ENCODE measurements at places on chromosomes 4 and X.
A peak's percentile ranks its signal among the peaks of the same experiment; 100 is the strongest.

DNA sequence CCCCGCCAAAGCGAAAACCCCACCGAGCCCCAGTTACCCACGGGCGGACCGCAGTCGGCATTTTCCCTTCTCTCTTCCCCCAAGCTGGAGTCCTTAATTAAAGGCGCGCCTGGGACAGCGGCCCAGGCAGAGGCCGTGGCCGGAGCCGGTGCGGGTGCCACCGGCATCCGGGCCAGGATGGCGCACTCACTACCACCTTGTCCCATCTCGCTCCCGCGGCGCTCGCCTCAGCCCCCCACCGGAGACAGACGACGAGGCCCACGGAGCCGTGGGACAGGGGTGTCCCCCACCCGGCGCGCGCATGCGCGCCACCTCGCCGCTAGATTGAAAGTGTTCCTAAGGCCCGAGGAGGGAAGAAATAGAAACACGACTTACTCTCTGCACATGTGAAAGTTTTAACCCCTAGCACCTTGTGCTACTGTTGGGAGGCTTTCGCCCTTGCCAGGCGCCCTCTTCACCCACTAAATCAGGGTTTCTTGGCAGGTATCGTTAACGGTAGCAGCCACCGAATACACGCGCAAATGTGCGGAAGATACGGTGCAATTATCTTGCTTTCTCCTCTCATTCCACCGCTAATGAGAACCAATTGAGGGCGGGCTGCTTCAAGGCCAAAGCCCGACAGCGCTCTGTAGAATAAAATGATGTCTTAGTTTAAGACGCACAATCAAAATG lies 64.3 kb upstream of the CCDC160 start:
- DNase-seq: no peak

- DNase-seq: peak; percentile 22
These were observed 738.7 kb upstream of the NDST4 start for GRCh38 chr4:115851918-115852766.

- DNase-seq: no peak
These were observed 57.2 kb downstream of the TRMT44 start for GRCh38 chr4:8497762-8498161.

GRCh38 chr4:175469514-175469913 lies 342.6 kb downstream of the GPM6A start:
- no peak for DNase-seq

DNA sequence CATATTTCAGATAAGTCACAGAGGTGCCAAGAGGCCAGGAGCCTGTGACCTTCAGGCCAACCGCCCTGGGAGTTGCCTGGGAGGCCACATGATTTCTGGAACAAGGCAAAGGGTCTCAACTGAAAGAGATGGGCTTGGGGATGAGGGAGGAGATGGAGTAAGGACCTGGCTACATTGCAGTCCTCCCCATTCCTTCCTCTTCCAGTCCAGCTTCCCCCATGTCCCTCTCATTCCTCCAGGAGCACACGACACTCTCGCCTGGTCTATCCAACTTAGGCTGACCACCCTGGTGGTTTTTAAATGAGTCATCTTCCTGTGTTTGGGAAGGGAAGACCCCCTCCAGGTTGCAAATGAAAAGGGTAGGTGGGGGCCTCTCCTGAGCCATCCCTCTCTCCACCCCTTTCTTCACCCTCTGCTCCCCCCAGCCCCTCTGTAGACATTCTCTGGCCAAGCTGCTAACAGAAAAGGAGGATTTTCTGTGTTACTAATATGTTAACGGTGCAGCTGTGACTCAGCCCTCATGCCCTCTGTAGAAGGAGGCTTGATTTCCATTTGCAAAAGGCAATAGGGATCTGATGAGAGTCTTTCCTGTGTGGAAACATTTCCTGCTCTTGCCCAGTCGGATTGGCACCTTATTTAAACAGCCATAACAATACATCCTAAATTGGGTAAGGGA lies 79.2 kb downstream of the RTL5 start:
- no peak for DNase-seq

GRCh38 chrX:153883163-153883843 lies 2.7 kb downstream of the L1CAM start:
- DNase-seq: no peak

DNA sequence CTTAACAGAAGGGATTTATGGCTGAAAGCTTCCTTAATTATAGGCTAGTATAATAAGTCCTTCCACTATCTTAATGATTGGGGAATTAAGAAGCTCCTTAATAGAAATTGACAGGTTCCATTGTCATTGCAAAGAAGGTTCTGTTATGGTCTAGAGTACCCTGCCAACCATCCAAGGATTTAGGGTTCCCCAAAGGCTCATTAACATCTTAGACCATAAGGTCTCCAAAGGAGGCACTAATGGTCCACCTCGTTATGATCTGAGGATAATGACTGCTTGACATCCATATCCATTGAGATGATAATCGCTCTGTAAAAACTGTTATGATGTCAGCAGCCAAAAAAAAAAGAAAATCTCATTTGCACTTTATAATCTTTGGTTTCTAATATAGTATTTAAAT lies 441.6 kb downstream of the GBA3 start:
- no peak for DNase-seq

- DNase-seq: no peak
These were observed 7.7 kb downstream of the GPR173 start for GRCh38 chrX:53056292-53056691.

DNA sequence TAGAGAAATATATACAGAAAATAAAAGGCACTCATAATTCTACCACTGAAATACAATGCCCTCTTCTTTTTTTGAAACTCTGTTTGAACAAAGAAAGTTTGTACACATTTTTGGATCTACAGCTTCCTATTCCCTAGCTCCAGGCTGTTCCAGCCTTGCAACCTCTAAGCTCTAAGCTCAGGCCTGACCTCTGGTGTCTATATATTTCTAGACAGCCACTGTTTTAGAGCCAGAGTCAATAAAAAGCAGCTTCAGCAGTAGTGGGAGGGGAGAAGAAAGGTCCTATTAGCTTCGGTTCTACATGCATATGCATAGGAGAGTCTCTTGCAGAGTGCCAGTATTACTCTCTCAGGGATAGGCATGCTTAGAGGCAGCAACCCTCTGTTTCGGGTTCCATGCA lies 39.7 kb downstream of the CLDN2 start:
- peak; percentile 10 for DNase-seq

DNA sequence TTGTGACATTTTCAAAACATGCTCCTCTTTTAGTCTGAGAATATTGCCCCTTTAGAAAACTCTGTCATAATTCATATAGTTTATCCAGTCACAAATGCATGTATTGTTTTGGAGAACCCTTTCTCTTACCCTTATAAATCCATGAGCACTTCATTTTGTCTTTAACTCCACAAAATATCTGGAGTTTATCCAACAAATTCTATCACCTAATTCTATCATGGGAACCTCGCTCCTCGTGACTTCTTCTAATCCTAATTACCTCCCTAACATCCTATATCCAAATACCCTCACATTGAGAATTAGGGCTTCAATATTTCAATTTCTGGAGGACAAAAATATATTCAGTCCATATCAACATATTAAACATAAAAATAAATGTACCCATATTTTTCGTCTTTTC lies 1565.9 kb downstream of the ARAP2 start:
- no peak for DNase-seq

GRCh38 chr4:12583275-12583674 lies 900.9 kb downstream of the RAB28 start:
- no peak for DNase-seq

DNA sequence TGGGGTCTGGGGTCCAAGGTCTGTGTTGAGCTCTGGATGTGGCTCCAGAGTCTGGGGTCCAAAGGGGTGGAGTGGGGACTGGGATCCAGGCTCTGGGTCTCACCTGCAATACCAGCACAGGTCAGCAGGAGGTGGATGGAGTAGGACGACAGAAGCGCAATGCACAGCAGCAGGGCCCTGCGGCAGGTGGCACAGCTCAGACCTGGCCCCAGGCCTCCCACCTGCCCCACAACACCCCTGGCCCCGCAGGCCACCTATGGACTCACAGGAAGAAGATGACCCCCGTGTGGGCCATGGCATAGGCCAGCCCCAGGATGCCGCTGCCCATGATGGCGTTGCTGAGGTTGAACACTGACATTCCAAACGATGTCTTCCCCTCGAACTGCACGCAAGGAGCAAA lies 3.4 kb downstream of the SLC38A5 start:
- DNase-seq: no peak

DNA sequence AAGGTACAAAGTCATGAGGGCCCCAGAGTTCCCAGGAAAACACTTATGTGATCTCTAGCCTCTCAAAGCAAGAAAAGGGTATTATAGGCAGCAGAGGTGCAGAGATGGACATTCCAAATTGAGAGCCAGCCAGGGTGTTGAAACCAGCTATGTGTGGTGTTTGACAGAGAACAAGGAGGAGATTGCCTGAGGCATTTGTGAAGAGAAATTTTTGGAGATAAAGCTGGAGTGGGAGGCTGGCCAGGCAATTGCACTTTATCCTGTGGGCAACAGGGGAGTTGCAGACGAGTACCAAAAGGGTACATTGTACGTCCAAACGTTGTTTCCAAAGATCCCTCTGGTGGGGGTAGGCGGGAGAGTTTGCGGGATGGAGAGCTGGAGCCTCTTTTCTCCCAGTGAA lies 2.5 kb upstream of the GABRE start:
- no peak for DNase-seq

DNA sequence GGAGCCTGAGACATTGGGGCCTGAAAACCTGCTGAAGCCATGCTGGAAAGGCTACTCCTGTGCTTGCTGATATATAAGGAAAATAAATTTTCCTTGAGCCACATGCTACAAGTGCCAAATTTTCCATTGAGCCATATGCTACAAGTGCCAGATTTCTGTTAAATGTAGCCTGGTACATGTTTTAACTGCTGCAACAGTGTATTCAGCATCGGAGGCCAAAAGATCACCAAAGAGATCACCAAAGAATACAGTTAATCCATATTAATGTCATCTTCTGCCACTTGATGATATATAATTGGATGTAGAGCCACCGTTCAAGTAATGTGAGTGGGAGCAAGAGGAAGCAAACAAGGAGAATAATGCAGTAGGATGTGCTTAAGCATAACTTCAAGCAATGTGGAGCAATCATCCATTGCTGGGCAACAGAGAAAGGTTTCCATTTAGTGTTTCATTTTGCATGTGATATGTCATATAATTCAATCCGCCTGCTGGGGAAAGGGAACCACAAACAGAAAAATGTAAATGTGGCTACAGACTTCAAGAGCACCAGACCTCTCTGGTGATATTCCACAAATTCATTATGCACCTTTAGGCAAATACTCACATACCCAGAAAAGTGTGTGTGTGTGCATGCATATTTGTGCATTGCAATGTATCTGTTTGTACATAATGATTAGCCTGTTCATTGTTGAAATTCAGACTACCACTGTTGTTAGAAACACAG lies 295.9 kb downstream of the KCNIP4 start:
- no peak for DNase-seq

DNA sequence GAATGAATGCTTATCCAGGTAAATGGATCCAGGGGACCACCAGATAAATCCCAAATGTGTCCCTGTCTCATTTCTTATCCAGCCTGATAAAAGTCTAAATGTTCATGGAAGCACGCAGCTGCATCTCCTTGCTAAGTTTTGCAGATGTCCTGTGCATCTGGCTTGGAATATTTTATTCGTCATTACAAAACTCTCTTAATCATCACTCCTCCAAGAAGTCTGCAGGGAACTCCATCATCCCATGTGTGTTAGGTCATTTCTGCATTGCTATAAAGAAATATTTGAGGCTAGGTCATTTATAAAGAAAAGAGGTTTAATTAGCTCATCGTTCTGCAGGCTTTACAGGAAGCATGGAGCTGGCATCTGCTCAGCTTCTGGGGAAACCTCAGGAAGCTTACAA lies 297.2 kb downstream of the HS3ST1 start:
- DNase-seq: no peak

DNA sequence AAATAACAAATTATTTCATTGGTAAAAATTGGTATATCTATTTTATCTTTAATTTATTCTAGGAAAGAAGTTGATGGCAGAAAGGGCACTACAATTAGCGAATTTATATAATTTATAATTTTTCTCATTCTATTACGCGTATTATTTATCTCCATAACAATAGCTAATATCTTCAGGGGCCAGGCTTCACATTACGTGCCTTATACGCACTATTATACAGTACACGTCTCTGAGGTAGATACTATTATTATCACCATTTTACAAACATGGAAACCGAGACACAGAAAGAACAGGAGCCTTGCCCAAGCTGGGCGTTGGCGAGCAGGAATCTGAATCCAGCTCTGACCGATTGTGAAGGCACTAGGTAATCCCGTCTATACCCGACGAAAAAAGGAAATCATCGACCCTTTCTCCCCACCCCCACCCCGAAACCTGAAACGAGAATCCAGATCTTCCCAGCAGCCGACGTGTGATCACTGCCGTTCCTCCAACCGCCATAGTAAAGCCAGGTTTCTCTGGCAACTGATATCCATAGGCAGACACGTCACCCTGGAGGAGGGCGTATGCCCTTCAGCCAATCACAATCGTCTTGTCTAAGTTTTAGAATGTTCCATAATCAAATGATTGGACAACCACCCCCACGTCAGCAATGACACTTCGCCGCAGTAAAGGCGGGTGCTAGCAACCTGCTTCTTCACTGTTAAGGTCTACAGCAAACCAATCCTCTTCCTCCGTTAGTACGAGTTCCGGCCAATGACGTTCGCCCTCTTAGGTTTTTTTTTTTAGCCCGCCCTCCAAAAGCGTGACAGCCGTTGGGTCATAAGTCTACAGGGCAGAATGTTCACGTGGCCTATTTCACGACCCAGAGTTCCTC lies at the start of gene MORF4L2:
TSS of gene MORF4L2 (minus strand) at position 501 of the 874 bp plus-strand sequence. CDS start 9,672 bp downstream, outside the sequence.
- peak; percentile 95 for DNase-seq

GRCh38 chr4:67935888-67936287 lies 27.4 kb downstream of the TMPRSS11A start:
- no peak for DNase-seq

- no peak for DNase-seq
These were observed 11.9 kb upstream of the AREG start for GRCh38 chr4:74433043-74433442.

- DNase-seq: peak; percentile 77
These were observed at the start of gene DGKQ for GRCh38 chr4:973431-974397. TSS of gene DGKQ (minus strand) at chr4:973569. CDS start at chr4:973482, 87 bp downstream.

- no peak for DNase-seq
These were observed 208.4 kb downstream of the DTHD1 start for GRCh38 chr4:36489798-36490197.

DNA sequence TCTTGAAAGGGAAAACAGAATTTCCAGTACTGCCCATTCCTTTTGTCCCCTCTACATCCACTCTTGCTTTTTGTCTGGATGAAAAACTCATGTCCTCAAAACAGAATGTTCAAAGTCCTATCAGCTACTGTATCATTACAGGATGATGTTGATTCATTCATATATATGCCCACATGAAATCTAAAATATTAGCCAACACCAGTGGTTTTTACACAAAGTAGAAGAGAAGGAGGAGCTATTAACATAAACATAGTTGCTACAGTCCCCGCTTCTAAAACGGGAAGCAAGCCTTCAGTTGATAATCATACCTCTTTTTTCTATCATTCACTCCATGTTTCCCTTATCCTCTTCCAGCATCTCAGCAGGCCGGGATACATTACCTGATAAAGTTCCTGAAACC lies 7.7 kb upstream of the THOC2 start:
- no peak for DNase-seq

Data from renal cortex interstitium (tissue), 15 donors.